Posterior vena cava (tissue), 2 donors: ENCODE measurements at places on chromosomes 2 and 18.

- DNase-seq = no peak
These were observed 33.5 kb downstream of the PDE1A start for GRCh38 chr2:182393270-182393760.

DNA sequence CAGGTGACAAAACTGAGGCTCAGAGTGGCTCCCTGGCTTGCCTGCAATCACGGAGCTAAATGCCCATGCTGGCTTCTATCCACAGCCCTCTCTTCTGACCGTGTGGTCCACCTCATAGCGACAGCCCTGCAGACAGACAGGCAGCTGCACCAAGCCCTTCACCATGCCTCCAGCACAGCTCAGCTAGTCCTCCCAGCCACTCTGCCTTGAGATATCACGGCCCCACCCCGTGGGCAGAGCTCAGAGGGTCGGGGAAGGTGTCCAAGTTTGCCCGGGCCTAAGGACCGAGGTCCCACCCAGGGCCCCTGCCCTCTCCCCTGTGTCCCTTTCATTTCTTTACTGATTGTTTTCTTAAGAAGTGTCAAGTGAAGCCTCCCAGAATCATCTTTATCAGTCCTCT, 128.2 kb upstream of the GLI2 start:
- DNase-seq = peak; percentile 41

DNA sequence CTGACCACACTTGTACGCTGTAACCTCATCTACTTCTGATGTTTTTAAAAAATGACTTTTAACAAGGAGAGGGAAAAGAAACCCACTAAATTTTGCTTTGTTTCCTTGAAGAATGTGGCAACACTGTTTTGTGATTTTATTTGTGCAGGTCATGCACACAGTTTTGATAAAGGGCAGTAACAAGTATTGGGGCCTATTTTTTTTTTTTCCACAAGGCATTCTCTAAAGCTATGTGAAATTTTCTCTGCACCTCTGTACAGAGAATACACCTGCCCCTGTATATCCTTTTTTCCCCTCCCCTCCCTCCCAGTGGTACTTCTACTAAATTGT, 2.1 kb downstream of the RHOB start:
- DNase-seq = no peak

GRCh38 chr2:54432251-54433015, 23.7 kb upstream of the SPTBN1 start:
- no peak for DNase-seq

DNA sequence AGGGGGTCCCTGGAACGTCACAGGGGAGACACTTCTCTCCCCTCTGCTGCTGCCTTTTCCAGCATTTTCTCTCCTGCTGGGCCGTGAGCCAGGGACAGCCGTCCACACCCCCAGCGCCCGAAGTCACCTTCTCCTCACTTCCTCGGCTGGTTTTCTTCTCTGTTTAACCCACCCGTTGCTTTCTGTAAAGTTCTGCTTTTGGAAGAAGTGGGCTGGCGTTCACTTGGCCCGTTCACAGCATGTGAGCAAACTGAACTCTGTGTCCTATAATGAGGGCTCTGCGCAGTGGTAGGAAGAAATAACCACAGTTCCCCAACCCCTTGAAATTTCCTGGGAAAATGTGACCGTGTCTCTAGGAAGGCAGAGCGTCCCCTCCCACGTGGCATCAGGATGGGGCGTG, 187.0 kb upstream of the HDAC4 start:
- DNase-seq = peak; percentile 58

- DNase-seq = peak; percentile 100
These were observed 704 bp downstream of the KLF11 start for GRCh38 chr2:10043906-10044601.

GRCh38 chr18:44884431-44884830, 203.7 kb downstream of the SETBP1 start:
- DNase-seq = no peak

- DNase-seq = peak; percentile 84
These were observed 23.5 kb downstream of the CCT7 start for GRCh38 chr2:73257425-73258125.
